ENCODE measurements at places on chromosomes 3 and 15.
A peak's percentile ranks its signal among the peaks of the same experiment; 100 is the strongest.

GRCh38 chr3:143975554-143976152 is 4.0 kb downstream of the DIPK2A start:
- DNase-seq: peak; percentile 71

GRCh38 chr15:90151989-90152645 is 49.0 kb upstream of the SEMA4B start:
- no peak for DNase-seq

GRCh38 chr3:194255252-194256039 is 95.7 kb downstream of the CPN2 start:
- DNase-seq: no peak

- DNase-seq: peak; percentile 50
Observed at GRCh38 chr3:4776980-4777581, 202.2 kb upstream of the BHLHE40 start.

DNA sequence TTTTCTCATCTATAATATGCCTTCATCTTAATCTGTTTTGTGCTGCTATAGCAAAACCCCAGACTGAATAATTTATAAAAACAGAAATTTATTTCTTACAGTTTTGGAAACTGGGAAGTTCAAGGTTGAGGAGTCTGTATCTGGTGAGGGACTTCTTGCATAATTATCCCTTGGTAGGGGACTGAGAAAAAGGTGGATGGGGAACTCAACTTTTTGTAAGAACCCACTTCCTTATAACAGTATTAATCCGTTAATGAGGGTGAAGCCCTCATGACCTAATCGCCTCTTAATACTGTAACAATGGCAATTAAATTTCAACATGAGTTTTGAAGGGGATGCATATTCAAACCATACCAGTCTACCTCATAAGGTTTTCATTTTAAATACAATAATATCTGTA is 17.4 kb upstream of the MYH15 start:
- no peak for DNase-seq

DNA sequence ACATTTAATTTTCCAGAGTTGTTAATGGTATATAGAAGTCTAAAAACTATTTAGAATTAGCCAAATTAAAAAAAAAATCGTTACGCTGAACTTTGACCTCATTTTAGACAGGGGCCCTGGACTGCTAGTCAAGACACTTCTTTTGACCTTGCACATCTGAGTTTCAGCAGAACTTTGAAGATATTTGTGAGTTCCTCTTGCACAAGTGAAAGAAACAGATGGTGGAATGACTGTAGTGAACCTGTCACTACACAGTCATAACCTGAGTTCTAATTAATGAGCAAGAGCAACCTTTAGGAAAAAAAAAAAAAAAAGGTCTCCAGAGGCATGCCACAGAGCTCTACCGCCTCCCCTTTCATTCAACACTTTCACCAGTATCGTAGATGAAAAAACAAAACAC is 5.3 kb downstream of the MYO5C start:
- no peak for DNase-seq

DNA sequence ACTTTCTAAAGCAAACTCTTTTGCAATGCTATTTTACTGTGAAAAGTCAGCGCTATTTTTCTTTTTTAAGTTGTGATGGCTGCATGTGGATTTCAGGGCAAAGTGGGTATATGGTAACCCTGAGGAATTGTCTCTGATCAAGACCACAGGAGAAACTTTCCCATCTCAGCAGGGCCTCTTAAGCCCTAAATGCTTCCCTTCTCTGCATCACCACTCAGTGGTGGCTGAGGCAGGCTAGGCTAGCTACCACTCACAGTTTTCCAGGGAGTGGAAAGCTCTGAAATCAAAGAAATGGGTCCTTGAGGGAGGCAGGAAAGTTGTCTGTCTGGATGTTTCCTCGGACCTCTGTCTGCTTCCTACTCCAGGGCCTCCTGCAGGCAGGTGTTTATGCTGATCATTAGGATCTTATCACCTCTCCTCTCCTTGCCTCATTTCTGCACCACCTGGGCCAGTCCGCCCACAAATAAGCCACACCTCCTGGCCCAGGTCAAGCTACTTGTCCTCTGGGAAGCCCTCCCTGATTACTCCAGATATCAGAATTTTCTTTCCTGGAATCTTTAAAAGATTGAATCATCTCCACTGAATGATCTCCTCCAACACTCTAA is 37.0 kb downstream of the CEMIP start:
- DNase-seq: no peak

DNA sequence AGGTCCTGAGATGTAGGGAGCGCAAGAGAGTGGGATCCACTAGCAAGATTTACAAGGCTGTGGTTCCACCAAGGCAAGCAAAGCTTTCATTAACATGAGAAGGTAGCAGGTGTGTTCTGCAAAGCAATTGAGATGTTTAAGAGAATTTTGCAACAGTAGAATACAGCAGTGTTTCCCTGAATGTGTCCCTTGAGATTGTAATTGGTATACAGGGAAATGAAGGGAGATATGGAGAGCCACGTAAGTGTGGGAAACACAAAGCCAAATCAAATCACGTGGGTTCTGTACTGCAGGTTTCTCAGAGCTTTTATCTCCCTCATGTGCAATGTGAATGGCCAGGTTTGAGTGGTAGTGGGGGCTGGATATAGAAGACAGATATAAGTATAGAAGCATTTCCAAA is 67.3 kb downstream of the ATG7 start:
- no peak for DNase-seq

GRCh38 chr3:172630316-172630715 is 80.6 kb downstream of the NCEH1 start:
- DNase-seq: peak; percentile 60
